Stimulated activated CD4-positive, alpha-beta T cell treated with anti-CD3 and anti-CD28 coated beads, Interleukin-1b, Interleukin-23, amount 100 ng/mL, for 4 hours (primary cell): ENCODE measurements at places on chromosomes 1 and 21.
A peak's percentile ranks its signal among the peaks of the same experiment; 100 is the strongest.

GRCh38 chr1:110538075-110538474, 19.1 kb upstream of the KCNA10 start:
- no peak for DNase-seq

GRCh38 chr1:10598389-10598702, 123.6 kb downstream of the PEX14 start:
- no peak for DNase-seq

DNA sequence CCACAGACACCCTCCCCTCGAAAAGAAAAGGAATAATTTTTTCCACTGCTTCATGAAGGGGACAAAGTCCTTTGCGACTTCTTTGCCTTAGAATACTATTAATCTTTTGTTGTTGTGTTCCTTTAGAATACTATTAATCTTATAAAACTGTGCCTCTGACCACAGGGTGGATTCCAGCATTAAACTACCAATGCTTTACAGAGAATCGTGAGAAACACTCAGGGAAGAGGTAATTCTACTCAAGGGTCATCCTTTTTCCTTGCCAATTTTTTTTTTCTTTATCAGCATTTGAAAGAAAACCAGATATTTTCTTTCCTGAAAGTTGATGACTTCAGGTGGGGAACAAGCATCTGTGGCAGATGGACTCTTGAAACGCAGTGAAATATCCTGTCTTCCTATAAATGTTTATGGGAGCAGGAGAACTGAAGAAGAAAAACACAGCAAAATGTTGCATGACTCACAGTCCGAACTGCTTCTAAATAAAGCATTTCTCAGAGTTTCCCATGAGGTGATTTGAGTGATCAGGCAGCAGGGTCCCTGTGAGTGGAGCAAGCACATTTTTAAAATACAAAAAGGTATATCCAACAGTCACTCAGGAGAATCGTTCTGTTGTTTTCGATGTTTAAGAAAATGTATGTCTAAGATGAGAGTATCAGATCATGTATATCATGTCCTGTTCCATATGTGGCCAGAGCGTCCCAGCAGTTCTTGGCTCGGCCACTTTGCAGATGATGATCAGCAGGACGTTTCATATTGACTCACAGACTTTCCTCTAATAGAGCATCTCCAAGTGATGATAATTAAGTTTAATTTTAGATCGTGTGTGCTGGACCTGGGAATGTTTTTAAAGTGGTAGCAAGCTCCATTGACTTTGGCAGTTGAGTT, 154.2 kb upstream of the RUNX1 start:
- no peak for DNase-seq

DNA sequence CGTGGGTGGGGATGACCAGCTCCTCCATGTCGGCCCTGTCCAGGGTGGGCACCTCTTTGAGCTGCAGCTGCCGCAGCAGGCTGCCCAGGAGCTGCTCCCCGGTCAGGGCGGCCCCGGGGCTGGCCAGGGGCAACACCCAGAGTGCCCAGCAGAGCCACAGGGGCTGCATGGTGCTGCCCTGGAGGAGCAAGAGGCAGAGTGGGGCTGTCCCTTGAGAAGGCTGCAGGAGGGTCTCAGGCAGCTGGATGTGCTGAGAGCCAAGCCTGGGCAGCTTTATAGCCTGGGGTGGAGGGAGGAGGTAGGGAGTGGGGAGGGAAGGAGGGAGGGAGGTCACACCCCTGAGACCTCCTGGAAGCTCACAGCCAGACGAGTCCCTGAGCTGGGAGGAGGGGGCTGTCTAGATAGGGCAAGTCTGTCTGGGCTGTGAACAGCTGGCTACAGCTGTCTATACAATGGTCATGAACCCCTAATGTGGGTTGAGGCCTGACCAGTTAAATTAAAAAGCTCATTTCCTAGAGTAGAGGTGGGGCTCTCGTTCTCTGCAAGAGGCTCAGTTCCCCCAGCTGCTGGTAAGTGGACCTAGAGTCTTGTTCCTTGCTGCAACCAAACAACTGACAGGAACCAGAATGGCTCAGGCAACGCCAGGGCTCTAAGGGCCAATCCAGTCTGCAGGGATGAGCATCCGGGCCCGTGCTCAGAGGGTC, at the start of gene LEFTY1:
TSS of gene LEFTY1 (minus strand) at position 249 of the 704 bp plus-strand sequence. CDS start at position 169, 80 bp downstream.
- no peak for DNase-seq

GRCh38 chr1:40784141-40784770, 669 bp downstream of the KCNQ4 start:
- no peak for DNase-seq

- DNase-seq, result no peak
Measured at GRCh38 chr1:160993544-160994193, 27.3 kb downstream of the F11R start.

- no peak for DNase-seq
Measured at GRCh38 chr21:42404539-42404938, 837 bp downstream of the UBASH3A start.

DNA sequence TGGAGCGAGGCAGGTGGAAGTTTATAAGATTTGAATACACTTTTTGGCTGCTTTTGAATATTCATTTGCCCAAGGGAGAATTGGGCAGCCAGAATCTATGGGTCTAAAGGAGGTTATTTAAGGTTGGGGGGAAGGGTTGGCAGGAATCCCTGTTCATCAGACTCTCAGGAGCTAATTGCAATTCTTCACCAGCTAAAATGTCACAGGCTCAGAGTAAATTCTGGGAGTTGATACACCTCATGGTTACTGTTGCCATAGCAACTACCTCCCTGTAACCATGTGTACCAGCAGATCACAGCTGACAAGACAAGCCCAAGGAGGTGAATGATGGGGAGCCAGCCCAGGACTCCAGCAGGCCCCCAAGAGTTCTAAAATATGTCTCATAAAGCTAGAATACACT, 75.5 kb downstream of the CAMK2N1 start:
- DNase-seq, result no peak

GRCh38 chr1:40620586-40621210, 44.8 kb downstream of the RIMS3 start:
- DNase-seq, result no peak

- DNase-seq, result peak; percentile 46
Measured at GRCh38 chr1:32876341-32877210, 5.9 kb upstream of the FNDC5 start.

GRCh38 chr21:33886321-33886720, 29.3 kb downstream of the ATP5PO start:
- no peak for DNase-seq

DNA sequence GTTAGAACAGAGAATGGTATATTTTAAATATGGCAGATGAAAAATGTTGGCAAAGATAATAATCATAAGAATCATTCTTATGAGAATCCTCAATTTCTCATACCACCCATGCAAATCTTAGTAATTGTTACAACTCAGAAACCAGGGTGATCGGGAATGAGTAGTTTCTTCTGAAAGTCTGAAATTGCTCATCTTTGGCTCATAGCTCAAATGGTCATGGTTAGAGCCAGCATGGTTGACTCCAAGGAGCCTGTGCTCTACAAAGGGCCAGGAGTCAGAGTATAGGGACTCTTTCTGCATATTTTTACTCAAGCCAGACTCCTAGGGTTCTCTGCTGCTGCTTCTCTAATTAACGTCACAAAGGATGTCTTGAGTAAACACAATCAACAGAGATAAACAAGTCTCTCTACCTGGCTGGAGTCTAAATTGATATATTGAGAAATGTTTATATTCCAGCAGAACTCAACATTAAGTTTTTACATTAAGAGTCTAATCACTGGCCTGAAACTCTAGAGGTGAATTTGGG, 1.9 kb upstream of the ETV3 start:
- DNase-seq, result no peak

- no peak for DNase-seq
Measured at GRCh38 chr1:229859026-229859425, 208.0 kb upstream of the GALNT2 start.

GRCh38 chr1:244089561-244089960, 38.5 kb downstream of the ZBTB18 start:
- no peak for DNase-seq

GRCh38 chr1:30273456-30273855, 449.9 kb downstream of the MATN1 start:
- no peak for DNase-seq

DNA sequence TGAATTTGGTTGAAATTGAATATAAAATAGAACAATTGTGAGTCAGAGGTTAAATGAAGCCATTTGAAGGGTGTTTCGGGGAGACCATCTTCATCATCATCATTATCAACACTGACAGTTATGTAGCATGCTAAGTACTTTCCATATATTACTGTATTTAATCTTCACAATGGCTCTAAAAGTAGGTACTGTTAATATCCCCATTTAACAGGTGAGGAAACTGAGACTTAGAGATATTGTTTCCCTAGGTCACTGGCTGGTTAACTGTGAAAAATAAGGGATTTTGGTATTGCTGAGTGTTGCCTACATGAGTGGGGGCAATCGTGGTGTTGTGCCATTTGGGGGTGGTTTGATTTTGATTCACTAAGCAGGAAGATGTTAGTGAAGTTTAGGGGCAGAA, 100.3 kb downstream of the TBX19 start:
- no peak for DNase-seq

- peak; percentile 90 for DNase-seq
Measured at GRCh38 chr1:154183046-154183915, 8.6 kb downstream of the TPM3 start.

GRCh38 chr21:37452227-37452626, 85.7 kb downstream of the DYRK1A start:
- no peak for DNase-seq

DNA sequence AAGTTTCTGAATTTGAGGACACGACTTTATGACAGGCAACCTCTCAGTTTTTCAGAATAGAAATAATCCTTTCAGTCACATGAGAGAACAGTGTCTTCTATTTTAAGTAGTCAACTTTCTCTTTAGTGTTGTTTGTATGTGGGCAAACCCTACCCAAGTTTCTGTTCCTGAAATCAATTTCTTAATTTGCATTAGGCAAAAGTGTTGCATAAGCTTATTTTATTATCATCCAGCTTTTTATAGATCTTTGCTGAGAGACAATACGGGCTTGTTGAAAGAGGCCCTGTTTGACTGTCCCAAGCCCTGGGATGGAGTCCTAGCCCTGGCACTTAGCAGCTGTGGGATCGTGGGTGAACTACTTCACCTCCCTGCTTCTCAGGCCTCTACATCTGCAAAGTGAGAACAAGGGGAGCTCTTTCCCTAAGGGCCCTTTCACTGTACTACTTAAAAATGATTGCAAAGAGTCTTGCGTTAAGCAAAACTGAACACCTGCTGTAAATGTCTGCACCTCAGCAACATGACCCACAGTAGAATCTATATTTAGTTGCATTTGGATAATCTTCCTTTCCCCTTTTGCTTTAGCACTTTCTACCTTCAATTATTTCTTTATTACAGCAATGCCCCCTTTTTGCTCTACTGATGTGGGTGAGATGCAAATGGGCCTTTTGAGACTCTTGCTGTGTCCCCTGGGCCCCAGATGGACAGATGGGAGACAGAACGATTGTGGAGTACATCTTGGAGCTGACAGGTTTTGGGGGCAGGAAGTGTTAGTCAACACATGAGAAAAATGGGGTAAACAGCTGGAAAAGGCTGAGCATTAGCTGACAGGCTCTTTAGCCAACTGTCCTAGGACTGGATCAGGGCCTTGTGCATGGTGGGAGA, 41.0 kb upstream of the SCAF4 start:
- no peak for DNase-seq

DNA sequence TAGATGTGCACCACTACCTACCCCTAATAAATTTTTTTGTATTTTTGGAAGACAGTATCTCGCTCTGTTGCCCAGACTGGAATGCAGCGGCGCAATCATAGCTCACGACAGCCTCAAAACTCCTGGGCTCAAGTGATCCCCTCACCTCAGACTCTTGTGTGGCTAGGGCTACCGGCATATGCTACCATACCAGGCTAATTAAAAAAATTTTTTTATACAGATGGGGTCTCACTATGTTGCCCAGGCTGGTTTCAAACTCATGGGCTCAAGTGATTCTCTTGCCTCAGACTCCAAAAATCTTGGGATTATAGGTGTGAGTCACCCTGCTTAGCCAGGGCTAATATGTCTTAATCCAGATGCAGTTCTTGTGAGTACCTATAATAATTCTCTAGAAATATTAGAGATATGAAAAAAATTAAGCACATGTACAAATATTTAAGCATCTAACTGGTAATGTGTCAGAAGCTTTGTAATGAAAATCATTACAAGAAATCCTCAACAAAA, 9.5 kb downstream of the SORT1 start:
- DNase-seq, result no peak

DNA sequence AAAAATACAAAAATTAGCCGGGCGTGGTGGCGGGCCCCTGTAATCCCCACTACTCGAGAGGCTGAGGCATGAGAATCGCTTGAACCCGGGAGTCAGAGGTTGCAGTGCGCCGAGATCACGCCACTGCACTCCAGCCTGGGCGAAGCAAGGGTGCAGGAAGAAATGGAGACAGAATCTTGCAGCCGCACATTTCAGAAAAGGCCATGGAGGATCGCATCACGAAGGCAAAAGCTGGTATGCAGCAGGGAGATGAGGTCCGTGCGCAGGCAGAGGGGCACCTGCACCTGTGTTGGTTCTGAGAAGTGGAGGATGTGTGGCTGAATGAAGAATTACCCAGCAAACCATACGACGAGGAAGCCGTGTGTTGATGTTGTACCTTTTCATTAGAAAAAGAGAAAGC, 53.0 kb upstream of the ABCG1 start:
- DNase-seq, result no peak

GRCh38 chr1:117167402-117167801, 43.3 kb downstream of the VTCN1 start:
- DNase-seq, result no peak

- DNase-seq, result no peak
Measured at GRCh38 chr1:244207042-244207934, 156.2 kb downstream of the ZBTB18 start.

DNA sequence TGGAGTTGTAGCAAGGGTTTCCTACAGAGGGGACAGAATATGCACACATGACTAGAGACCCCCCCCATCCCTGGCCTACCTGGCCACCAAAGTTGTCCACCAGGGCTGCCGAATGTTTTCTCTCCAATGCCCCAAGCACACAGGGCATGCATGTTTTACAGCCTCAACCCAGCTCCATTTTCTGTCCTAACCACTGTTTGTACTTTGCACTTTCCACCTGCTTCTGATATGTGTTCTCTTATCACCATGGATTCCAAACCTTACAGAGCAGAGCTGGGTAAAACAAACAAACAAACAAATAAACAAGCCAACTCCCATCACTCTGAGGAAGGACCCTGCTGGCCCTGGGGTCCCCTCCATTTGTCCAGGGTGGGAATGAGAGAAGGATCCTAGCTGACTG, 27.3 kb downstream of the CLIC6 start:
- no peak for DNase-seq
